ENCODE measurements at places on chromosomes 7 and 10.

- no peak for DNase-seq
These were observed 72.8 kb upstream of the FAM20C start for GRCh38 chr7:119392-120163.

DNA sequence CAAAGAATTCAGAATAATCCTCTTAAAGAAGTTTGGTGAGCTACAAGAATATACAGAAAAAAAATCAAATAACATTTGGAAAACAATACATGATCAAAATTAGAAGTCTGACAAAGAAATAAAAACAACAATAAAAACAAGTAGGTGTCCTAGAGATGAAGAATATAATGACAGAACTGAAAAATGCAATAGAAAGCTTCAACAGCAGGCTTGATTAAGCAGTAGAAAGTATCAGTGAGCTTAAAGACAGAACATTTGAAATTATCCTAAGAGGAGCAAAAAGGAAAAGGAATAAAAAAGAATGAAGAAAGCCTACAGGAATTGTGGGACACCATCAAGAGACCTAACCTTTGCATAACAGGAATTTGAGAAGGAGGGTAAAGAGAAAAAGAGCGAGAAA lies 238.8 kb downstream of the ZEB1 start:
- no peak for DNase-seq

- DNase-seq: no peak
These were observed 88.3 kb downstream of the C10orf105 start for GRCh38 chr10:71631007-71631861.

DNA sequence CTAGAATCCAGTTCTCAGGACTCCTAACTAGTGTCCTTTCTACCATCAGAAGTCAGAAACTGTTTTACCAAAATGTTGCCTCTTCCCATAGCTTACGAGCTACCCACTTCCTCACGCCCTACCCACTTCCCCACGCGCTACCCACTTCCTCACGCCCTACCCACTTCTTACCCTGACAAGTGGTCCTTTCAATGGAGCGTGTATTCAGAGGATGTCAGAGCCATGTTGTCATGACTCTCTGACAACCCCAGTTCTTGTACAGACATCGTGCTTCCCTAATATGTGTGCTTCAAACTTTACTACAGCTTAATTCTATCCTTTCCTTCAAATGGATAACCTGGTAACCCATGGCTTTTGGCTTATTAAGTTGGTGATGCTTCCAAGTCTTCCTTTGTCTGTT lies 84.8 kb upstream of the PHF14 start:
- DNase-seq: no peak

GRCh38 chr7:124898531-124898930 lies 31.1 kb downstream of the POT1 start:
- no peak for DNase-seq

DNA sequence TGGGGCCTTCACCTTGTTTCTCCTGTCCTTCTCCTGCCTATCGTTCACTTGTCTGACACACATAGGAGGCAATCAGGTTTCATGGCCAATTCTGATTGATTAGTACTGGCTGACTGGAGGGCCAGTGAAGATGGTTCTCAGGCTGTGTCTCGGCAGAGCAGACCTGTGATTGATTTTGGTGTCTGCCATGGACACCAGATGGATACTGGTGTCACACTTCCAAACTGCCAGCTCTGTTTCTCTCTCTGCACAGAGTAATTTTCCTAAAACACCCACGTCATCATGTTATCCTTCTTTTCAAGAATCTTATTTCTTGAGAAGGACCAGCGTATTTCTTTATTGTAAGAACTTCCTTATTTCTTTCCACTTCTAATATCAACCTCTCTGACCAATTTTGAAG lies 117.1 kb downstream of the ICA1 start:
- DNase-seq: no peak

GRCh38 chr7:157622000-157622399 lies 285.2 kb downstream of the DNAJB6 start:
- no peak for DNase-seq

DNA sequence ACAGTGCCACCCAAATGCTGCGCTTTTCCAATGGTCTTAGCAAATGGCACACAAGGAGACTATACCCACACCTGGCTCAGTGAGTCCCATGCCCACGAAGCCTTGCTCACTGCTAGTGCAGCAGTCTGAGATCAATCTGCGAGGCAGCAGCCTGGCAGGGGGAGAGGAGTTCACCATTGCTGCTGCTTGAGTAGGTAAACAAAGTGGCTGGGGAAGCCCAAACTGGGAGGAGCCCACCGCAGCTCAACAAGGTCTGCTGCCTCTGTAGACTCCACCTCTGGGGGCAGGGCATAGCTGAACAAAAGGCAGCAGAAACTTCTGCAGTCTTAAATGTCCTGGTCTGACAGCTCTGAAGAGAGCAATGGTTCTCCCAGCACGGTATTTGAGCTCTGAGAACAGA lies 891.2 kb downstream of the PCDH15 start:
- DNase-seq: no peak

DNA sequence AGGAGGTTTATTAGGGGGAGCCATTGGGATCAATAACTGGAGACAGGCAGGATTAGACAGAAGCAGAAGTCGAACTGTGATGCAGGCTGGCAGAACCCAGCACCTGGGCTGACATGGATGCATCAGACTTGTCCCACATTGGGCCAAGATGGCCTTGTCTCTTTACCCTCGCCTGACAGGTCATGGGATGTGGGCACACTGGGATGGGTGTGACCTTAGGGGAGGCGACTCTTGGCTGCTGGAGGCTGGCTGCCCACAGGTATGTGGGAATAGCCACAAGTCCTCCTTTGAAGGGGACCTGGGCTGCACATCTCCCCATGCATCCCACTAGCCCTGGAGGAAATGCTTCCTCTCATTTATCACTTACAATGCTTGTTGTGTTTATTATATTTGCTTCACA lies 17.3 kb downstream of the NFE2L3 start:
- DNase-seq: no peak

Data from EH (cell line).